ENCODE measurements at places on chromosomes 16 and 17.

- DNase-seq: peak; percentile 67
These were observed 10.7 kb upstream of the ZNF19 start for GRCh38 chr16:71499775-71500364.

- no peak for DNase-seq
These were observed 132.2 kb downstream of the SKAP1 start for GRCh38 chr17:48297825-48298224.

DNA sequence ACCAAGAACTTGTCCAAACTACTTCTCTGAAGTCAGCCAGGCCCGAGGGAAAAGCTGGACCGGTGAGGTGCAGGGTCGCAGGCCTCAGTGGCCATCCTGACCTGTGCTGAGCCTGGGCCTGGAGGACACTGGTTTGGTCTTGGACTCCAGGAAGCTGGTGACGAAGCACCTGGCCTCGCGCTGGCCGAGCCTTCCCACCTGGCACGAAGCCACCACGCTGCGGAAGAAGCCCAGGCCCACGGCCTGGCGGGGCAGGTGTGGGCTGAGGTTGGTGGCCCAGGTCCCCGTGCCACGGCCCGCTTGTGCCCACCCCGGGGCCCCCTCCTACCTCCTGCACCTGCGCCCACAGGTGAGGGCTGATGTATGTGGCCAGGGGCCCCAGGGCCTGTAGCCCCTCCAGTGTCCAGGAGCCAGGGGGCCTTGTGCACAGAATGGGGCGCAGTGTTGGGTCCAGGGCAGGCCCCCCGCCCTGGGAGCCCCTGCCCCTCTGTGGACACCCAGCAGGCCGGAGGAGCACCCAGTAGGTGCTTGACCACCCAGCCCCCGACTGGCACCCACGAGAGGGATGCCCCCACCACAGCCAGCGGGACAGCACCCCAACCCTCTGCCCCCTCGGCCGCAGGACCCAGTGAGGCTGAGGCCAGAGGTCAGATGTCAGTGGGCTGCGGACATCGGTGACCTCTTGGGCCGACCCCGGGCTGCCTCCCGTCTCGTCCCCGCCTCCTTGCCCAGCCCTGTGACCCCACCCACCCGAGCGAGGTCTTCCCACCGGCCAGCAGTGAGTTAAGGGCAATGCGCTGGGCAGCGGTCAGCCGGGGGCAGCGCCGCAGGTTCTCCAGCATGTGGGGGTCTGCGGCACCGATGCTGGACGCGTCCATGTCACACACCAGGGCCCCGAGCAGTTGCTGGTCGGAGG, 13.8 kb downstream of the MSLN start:
- no peak for DNase-seq

DNA sequence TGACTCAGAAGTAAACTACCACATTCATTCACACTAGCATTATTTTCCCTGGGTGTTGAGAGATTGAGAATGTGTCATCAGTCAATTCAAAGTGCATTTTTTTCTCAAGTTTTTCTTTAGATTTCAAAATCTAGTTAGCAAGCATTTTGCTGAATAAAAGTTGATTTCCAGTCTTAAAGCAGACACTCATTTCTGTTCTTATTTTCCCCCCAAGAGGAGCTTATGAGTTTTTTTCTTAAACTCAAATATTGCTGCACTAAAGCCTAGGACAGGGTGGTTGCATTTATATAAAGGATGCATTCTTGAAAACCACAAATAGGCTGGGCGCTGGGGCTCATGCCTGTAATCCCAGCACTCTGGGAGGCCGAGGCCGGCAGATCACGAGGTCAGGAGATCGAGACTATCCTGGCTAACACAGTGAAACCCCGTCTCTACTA, 15.3 kb downstream of the CDH3 start:
- no peak for DNase-seq

DNA sequence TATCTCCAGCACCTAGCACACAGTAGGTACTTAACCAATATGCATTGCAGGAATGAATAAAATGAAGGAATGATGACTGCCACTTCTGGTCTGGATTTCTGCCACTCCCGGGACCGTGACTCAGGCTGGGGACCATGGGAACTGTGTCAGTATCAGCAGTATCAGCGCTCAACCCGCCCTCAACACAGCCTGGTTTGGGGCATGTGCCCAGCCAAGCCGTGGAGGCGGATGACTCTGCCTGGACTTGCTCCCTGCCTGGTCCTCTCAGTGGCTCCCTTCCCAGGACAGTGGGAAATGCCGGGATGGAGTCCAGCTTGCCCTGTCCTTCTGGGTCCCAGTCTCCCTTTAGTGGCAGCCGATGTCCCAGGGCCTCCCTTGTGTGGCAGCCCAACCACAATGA, 55.1 kb downstream of the SRCIN1 start:
- no peak for DNase-seq

GRCh38 chr17:73595479-73595878, 48.8 kb downstream of the SDK2 start:
- DNase-seq: no peak

DNA sequence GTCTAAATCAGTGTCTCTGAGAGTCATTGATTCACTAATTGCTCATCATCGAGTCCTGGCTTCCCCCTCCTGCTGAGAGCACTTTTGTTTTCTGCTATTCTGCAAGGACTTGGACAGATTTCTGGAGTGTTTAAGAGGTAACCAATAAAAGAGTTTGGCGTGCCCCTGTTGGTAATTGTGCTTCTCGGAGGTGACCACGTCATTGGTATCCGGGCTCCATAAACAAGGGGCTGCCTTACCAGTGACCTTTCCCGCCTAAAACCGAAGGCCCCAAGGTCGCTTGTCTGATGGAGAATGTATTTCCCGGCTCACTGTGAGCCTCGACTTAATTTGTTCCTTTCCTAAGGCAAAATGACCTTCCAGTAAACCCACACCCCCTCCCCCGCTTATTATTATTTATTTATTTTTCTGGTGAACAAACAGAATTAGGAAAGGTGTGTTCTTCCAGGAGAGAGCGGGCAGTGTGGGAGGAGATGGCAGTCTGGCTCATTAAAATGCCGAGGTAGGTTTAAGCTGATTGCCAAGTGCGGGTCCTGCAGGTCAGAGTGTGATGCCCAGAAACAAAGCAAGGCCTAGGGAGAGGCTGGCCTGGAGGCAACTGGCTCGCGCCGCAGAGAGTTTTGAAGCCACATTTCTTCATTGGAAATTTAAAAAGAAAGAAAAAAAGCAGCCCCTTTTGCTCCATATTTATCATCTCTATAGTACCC, 30.2 kb downstream of the MSI2 start:
- DNase-seq: no peak

- DNase-seq: no peak
These were observed 49.2 kb downstream of the CUEDC1 start for GRCh38 chr17:57905875-57906455.

DNA sequence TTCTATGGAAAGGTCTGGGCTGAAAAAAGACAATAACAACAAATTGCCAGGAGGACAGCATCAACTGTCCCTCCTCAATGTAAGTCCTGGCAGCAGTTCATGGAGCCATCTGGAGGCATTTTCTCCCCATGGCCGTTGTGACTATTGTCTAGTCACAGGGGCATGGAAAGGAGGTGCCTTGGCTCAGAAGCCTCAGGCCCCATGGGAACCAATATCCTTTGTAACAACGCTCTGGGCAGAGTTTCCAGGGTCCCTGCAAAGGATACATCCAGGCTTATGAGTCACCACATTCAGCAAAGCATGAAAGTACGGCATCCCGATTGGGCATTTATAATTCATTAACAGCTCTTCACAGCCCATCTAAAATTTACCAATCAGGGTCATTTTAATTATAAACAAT, 85.2 kb downstream of the GLG1 start:
- no peak for DNase-seq

DNA sequence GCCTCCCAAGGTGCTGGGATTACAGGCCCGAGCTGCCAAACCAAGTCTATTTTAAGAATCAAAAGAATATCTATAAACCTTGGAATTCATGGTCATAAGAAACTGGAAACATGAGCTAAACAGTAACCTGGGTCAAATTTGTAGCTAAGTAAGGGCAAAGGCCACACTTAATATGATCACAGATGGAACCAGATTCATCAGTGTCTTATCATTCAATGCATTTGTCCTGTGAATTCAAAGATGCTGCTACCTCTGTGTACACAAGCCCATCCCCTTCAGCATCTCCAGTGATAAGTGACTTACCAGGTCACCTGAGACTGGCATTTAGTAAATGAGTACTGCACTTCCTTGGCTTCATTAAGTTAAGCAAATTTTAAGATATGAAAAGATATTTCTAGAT, 108.1 kb downstream of the SSH2 start:
- no peak for DNase-seq

DNA sequence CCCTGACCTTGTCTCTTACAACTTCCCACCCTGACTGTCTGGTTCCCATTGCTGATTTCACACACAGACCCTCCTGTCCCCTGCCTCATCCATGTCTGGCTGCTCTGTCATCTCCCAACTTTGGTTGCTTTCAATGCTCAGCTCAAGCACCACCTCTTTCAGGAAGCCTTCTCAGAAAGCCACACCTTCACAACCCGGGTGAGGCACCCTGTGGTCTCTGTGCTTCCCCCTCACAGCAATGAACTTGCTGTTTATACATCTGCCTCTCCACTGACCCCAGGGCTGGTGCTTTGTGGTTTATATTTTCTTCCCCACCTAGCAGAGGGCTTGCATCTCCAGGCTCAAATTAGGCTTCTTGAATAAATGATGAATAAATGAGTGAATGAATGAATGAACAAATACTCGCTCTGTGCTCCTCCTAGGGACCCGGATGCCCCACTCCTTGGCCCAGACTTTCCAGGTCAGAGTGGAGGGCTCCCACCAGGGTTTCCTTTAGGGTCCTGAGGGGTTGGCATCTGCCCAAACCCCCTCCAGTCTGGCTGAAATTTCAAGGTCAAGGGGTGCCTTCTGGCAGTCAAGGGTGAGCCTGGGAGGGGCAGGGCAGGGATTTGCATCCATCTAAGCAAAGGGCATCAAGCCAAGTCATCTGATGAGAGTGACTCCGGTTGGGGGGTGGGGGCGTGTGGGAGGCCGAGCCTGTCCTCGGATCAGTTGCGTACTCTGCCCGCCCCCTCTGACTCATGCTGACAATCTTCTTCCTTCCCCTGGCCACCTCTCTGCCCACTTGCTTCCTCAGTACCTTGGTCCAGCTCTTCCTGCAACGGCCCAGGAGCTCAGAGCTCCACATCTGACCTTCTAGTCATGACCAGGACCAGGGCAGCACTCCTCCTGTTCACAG, at the start of gene ITGAX:
Gene ITGAX, plus strand, starts transcription at position 783 of the 898 bp plus-strand sequence. Its CDS starts 79 bp downstream, at position 862.
- peak; percentile 67 for DNase-seq

DNA sequence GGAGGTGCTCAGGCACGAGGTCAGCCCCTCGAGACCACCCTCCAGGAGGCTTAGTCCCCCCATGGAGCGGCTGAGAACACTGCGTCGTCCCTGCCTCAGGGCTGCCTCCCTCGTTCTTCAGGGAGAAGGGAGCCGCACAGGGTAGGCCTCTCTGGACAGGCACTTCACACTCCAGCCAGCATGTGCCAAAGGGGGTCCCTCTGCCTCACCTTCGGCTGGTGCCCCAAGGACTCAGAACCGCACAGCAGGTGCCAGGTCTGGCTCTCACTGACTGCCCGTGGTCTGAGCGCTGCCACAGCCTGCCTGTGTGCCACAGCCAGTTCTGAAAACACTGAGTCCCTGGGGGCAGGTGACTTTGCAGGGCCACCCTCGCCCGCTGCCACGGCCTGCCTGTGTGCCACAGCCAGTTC, 7.1 kb downstream of the P2RX5 start:
- no peak for DNase-seq

- DNase-seq: no peak
These were observed 5.9 kb downstream of the TRPV1 start for GRCh38 chr17:3603119-3603869.

- DNase-seq: no peak
These were observed 2.7 kb upstream of the ABCA3 start for GRCh38 chr16:2343211-2343610.

- no peak for DNase-seq
These were observed 170.3 kb downstream of the FOXL1 start for GRCh38 chr16:86748652-86749051.

- DNase-seq: no peak
These were observed 26.3 kb upstream of the CBX4 start for GRCh38 chr17:79865351-79866210.

DNA sequence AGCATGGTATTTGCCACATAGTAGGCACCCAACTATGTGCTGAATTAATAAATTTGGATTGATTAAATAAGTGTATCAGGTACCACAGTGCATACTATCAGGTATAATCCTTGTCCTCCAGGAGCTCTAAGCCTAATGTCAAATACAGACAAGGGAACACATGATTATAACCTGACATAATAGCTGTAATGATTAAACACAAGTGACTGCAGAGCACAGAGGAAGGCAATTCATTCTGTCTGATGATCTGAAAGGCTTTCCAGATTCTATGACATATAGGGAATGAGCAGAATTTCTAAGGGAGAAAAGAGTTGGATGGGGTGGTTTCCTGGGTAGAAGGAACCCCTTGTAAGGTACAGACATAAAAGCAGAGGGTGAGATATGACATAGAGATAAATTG, 273.5 kb downstream of the KIF2B start:
- DNase-seq: no peak

DNA sequence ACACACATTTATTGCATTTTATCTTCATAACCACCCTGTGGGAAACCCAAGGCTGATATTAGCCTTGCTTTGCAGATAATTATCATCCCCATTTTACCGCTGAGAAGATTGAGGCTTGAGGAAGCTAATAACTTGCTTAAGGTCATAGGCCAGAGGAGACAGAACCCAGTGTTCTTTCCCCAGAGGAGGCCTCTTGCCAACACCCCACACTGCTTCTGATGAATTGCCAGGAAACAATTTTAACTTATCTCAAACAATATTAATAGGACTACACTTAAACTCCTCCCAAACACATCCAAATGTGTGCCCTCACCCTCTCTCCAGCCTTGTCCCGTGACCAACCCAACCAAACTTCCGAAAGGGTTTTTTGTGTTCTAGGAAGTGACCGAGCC, 2.1 kb upstream of the SPG7 start:
- DNase-seq: no peak

DNA sequence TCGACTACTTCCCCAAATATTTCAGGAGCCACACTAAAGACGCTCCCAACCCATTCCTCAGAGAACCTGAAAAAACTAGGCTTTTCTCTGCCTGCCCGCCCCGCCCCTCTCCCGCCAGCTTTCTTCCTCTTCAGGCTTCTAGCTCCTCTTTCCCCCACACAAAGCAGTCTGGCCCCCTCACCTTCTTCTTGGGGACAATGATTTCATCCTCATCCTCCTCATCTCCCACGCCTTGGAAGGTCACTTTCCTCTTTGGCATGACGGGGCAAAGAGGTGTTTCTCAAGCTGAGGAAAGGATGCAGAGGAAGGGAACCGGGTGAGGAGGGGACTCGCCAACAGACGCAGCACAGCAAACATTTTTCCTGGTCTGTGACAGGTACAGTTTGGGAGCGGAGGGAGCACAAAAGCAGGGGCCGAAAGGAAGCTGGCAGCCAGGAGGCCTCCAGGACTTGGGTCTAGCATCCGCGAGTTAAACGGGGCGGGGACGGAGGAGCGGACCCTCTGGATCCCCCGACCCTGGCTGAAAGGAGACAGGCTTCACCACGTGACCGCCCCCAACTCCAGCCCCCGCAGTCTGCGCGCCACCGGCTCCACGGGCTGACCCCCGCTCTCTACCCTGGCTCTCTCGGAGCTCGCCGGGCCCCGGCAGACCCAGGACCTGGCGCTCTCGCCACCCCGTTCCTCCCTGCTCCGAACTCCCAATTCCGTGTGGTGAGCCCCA, 525 bp downstream of the CD2BP2 start:
- no peak for DNase-seq
